Stimulated activated naive CD4-positive, alpha-beta T cell (primary cell): ENCODE measurements at places on chromosomes 3 and 15.

GRCh38 chr15:76174654-76175053, 114.9 kb downstream of the TMEM266 start:
- no peak for DNase-seq

DNA sequence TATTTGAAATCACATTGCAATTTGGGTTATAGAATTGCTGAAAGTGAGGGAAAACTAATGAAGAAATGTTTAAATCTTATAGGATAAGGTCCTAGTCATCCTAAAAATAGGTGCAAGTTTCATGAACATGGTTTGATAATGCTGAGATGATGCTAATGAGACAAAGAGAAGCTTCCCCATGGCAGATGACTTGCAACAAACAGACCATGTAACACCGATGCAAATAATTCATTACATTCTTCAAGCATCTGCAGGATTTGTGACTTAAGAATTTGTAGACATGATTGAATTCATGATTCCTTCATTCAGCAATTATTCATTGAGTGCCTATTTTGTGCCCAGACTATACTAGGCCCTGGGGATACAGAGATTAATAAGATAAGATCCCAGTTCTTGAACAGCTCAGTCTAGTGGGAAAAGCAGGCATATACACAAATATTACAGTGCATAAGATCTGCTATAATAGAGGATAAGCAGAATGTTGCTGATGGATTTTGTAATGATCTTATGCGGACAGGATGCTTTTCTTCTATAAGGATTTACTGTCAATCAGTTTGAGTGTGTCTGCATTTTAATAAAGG, 367.9 kb upstream of the GBE1 start:
- DNase-seq, result no peak

GRCh38 chr15:48423342-48423741, 92.1 kb downstream of the DUT start:
- DNase-seq, result no peak

GRCh38 chr15:78879517-78880241, 7.0 kb downstream of the MORF4L1 start:
- DNase-seq, result no peak

DNA sequence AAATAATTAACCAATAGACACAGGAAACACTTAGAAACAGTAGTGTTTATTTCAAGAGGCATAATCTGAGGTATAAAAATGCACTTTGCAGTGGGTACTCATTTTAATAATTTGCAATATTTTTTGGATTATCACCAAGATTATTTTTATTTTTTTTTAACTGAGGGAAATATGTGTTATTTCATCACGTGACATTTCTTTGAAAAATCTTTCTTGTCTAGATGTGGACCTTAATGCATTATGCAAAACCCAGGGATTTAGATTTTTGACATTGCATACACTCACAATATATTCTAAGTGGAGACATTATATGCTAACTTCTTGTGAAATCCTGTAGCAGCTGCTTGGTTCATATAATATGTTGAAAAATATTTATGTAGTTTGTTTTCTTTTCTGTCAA, 260.4 kb upstream of the MEIS2 start:
- no peak for DNase-seq

GRCh38 chr3:156729460-156730179, 55.2 kb downstream of the TIPARP start:
- DNase-seq, result no peak

- no peak for DNase-seq
Measured at GRCh38 chr3:20141851-20142250, 44.2 kb downstream of the SGO1 start.

- no peak for DNase-seq
Measured at GRCh38 chr3:58557491-58557890, 19.7 kb downstream of the FAM107A start.
